ENCODE measurements at places on chromosomes 11 and 22. TPM values are rescaled to one million over a fixed set of nuclear protein-coding genes. Genes with fewer than 3 reads are reported as not detected.

NRXN2 gene
- 0.11 TPM for total RNA-seq

TSSK2 gene
- not detected for total RNA-seq

THAP7 gene
- 27.1 TPM for total RNA-seq

DCDC1 gene
- 0.11 TPM for total RNA-seq

GRCh38 chr11:68379206-68379605 is 66.8 kb downstream of the LRP5 start:
- no peak for ATAC-seq

DNA sequence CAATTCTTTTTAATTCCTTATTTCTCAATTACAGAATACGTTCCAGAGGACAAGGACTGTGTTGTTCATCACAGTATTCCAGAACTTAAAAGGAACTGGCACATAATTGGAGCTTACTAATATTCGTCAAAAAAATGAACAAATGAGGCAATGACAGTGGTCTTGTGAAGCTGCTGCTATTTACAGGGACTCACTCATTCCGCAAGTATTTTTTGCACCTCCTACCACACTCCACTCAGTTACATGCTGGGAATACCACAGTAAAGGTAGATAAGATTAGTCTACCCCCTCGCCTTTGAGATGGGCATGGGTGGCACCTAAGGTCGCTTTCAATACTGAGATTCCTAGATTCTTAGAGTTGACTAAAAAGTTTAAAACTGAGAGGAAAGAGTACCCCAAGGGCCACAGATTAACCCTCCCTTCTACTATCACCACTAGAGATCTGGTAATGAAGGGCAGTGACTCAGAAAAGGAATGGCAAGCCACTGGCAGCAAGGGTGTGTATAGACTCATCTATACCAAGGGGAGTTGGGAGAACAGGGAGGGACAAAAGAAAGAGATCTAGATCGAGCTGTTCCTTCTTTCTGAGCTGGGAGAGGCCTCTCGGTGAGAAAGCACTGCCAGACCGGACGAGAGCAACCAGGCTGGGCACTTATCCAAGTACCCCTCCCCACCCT is 85.0 kb downstream of the RPL27A start:
- no peak for ATAC-seq

GRCh38 chr11:134559602-134559962 is 147.5 kb upstream of the B3GAT1 start:
- no peak for ATAC-seq

GRCh38 chr11:12802418-12803085 is 128.3 kb downstream of the TEAD1 start:
- ATAC-seq: peak; percentile 21
